ENCODE measurements at places on chromosomes 12 and 14.
A peak's percentile ranks its signal among the peaks of the same experiment; 100 is the strongest.

- DNase-seq = no peak
Measured at GRCh38 chr12:58608711-58609110, 311.6 kb downstream of the LRIG3 start.

- DNase-seq = no peak
Measured at GRCh38 chr14:74705613-74706500, 7.0 kb downstream of the AREL1 start.

DNA sequence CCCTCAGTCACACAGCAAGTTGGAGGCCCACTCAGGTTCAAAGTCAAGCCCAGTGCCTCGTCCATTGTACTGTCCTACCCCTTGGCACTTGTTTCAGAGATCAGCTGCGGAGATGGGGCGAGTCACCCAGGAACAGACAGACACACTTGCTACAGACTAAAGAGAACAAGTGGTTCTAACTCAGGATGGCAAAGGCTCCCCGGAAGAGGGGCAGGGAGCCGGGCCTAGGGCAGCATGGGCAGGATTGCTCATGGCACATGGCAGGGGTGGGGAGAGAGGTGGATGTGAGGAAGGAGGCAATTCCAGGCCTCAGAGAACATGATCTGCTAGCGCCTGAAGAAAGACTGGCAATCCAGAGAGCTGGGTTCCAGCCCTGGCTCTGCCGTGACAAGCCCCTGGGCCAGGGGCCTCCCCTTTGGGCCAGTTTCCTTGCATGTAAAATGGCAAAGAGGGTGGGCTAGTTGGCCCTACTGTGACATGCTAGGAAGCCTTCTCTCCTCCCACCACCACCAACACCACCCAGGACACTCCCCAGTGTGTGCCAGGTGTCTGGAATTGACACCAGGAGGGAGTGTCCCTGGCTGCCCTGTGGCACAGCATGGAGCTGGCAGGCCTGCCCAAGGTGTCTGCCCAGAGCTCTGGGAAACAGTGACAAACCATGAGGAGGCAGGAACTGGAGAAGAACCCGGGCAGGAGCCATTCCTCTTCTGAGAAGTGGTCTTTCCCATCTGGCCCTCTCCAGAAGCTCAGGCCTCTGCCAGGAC, 24.0 kb upstream of the IRF2BPL start:
- no peak for DNase-seq

DNA sequence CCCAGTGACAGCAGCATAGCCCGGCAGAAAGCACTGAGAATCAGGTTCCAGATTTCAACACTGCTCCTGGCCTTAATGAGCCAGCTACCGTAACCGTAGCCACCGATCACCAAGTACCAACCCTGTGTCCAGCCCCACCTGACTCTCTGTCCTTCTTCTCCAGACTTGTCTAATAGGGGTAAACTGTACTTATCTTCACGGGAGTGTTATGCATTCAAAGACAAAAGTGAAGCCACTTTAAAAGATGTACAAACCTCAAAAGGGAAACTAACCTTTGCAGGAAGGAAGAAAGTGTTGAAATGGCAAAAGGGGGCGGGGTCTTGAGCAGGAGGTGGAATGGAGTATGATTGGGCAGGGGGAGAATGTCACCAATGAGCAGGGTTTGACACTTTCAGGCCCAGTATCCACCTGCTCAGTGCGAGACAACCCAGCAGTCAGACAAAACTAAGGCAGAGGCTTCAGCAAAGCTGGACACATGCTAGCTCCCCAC, 226.1 kb downstream of the CHST11 start:
- peak; percentile 33 for DNase-seq

DNA sequence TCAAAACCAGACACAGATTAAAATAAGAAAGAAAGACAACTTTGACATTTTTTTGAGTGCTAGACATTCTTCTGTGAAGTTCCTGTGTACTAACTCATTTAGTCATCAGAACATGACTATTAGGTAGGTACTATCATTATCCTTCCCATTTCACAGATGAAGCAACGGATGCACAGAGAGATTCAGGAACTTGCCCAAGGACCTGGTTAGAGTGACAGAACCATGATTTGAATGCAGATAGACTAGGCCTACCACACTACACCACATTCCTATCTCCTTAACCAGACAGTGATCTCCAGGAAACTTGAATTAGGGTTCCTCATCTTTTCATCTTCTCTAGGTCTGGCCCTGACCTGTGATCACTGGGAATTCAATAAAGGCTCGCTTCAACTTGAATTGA, 54.4 kb upstream of the MED13L start:
- no peak for DNase-seq

DNA sequence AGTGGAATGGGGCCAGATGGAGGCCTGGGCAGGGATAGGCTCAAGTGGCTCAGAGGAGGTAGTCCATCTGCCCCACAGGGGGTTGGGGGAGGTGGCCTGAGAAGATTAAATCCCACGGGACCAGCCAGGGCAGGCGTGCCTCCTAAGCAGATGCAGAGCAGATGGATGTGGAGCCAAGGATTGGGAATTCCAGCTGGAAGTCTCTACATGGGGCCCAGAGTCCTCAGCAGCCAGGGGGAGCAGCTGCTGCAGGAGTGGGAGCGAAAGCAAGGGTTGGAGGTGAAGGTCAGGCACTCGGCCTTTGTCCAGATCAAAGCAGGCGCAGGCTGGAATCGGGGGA, 42.4 kb upstream of the VRK1 start:
- DNase-seq = no peak

DNA sequence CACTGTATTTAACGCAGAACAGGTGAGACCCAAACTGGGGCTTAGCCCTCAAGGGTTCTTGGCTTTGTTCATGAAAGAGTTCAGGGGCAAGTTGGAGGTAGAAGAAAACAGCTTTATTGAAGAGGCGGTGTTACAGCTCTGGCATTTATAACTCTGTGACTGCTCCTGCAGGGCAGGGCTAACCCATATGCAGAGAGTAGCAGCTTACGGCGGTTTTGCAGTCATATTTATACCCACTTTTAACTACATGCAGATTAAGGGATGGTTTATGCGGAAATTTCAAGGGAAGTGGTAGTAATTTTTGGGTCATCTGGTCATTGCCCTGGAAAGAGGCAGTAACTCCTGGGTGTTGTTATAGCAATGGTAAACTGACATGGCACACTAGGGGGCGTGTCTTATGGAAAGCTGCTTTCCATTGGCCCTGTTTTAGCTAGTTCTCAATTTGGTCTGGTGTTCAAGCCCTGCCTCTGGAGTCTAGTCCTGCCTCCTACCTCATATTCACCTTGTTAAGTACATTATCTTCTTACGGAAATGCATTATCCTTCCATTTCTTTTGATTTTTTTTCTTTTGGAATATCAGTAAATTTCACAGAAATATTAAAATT, 1.8 kb upstream of the IAPP start:
- DNase-seq = no peak

DNA sequence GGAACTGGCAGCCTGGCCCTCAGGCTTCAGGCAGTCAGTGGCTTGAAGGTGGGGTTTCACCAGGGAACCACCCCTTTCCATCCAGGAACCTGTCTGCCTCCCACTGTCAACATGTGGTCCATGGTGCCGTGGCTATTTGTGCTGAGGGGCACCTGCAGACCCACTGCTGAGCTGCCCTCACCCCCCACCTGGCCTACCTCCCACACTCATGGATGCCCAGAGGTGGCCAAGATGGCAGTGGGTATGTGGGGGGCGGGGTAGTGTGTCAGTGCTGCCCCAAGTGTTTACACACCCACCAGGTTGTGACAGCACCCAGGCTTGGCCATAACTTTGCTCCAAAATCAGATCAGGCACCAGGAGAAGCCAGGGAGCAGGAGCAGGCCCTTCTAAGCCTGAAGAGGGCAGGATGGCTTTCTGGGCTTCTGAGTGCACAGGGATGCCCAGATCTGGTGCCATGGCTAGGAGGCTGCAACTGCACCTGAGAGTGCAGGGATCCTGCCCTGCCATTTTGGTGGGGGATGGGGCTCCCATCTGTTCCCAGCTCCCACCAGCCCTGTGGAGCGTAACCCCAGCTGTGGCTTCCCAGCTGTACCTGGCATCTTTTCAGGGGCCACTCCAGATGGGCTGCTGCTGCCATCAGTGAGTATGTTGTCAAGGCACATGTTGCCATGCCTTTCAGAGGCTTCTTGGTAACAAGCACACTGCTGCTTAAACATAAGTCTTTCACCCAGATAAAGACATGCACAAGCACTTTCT, 263.9 kb downstream of the LRIG3 start:
- no peak for DNase-seq

DNA sequence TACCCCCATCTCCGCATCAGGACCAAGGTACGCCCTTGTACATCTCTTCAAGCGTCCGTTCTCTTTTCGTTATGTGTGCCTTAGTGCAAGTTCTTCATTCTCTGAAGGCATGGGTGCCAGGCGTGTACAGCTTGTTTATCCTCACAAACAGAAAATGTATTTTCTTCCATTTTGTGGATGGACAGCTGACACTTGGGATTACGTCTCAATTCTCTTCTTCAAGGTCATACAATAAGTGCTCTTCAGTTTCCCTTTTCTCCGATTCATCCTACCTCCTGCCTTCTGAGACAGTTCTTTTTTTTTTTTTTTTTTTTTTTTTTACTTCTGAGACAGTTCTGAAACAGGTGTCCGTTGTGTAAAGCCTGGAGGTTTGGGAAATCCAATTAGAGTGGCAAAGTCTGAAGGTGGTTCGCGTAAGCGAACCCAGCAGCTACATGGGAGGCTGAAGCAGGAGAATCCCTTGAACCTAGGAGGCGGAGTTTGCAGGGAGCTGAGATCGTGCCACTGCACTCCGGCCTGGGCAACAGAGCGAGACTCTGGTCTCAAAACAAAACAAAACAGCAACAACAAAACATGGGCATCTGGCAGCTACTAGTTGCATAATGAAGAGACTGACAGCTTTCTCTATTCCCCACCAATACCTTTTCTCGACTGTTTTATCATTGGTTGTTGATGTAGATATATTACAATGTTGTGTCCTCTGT, 734 bp downstream of the COX6A1 start:
- DNase-seq = no peak

- no peak for DNase-seq
Measured at GRCh38 chr14:50901361-50901760, 29.5 kb downstream of the ABHD12B start.

GRCh38 chr12:124347805-124348658, 53.1 kb downstream of the RFLNA start:
- no peak for DNase-seq

DNA sequence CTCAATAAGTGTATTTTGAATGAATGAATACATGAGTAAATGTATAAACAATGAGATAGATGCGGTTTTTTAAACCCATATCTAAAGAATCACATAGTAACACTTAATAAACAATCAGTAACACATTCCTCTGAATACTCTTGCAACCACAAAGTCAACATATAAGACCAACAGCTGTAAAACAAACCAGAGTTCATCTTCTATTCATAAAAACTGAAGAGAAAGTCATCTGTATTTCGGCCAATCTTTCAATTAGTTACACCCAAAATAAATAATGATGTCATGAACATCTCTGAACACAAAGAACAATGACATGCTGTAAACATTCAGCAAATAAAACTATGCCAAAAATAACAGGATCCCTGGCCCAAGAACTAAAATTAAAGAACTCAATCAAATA, 47.2 kb downstream of the ARMH4 start:
- DNase-seq = no peak

GRCh38 chr12:91482231-91482630, 299.6 kb upstream of the DCN start:
- DNase-seq = no peak

DNA sequence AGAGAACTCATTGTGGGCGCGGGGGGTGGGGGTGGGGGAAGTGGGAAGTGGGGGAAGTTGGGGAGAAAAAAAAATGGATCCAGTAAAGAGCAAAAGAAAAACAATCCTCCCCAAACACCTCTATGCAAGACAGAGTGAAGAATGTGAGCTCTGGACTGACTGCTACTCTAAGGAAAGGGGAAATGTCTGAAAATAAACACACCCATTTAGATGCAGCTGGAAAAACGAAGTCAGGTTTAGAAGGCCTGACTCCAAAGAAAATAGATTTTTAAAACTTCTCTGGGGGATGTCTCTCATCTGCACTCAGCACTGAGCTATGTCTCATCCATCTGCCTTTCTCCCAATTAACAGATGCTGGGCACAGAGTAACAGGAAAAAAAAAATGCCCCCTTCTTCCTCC, 904.4 kb downstream of the GALC start:
- DNase-seq = no peak

DNA sequence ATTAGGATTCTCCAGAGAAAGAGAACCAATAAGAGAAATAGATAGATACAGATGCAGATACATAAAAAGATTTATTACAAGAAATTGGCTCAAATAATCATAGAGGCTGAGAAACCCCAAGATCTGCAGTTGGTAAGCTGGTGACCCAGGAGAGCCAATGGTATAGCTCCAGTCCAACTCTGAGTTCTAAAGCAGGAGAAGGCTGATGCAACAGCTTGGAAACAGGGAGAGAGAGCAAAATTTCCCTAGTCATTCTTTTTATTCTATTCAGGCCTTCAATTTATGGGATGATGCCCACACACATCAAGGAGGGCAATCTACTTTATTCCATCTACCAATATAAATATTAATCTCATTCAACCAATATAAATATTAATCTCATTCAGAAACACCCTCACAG, 218.2 kb downstream of the PRKD1 start:
- DNase-seq = no peak

GRCh38 chr14:96247031-96247430, 9.0 kb upstream of the BDKRB1 start:
- DNase-seq = no peak
